ENCODE measurements at places on chromosomes 6 and 20.
A peak's percentile ranks its signal among the peaks of the same experiment; 100 is the strongest.

- DNase-seq = no peak
Measured at GRCh38 chr6:150875841-150876240, 10.3 kb downstream of the MTHFD1L start.

- no peak for DNase-seq
Measured at GRCh38 chr6:56357616-56358373, 110.4 kb upstream of the COL21A1 start.

GRCh38 chr6:147055821-147056392, 148.3 kb upstream of the STXBP5 start:
- DNase-seq = no peak

DNA sequence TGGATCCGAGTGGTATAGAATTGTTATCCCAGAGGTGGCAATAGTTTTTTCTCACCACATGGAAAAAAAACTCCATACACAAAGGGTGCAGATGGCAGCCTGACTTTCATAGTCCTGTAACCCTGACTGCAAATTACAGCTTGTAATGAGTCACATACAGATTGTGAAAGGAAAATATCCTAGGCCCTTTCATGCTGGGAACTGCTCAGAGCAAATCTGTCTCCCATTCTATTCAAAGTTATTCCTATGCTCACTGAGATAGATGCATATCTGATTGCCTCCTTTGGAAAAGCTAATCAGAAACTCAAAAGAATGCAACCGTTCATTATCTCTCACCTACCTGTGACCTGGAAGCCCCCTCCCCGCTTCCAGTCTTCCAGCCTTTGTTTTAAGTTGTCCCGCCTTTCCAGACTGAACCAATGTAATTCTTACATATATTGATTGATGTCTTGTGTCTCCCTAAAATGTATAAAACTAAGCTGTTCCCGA, 108.7 kb upstream of the MAP3K4 start:
- no peak for DNase-seq

DNA sequence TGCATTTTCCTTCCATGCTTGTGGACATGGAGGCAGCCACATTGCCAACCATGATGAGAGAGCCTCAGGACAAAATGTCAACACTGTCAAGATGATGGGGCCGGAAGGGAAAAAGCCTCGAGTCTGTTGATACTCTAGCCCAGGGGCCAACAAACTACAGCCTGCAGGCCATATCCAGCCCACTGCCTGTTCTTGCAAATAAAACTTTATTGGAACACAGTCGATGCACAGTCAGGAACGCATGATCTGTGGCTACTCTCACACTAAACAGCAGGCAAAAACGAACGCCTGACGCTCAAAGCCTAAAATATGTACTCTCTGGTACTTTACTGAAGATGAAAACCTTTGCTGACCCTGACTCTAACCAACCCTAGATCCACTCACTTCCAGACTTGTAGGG, 72.3 kb downstream of the BMP7 start:
- DNase-seq = no peak

DNA sequence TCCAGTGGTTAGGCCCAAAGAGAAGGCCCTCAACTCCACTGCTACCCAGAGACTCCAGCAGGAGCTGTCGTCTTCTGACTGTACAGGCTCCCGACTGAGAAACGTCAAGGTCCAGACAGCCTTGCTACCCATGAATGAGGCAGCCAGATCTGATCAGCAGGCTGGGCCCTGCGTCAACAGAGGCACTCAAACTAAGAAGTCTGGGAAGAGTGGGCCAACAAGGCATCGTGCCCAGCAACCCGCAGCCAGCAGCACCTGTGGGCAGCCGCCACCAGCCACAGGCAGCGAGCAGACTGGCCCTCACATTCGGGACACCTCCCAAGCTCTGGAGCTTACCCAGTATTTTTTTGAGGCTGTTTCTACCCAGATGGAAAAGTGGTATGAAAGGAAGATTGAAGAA, 8.1 kb downstream of the LYRM2 start:
- DNase-seq = no peak

GRCh38 chr20:56348746-56349145, 10.0 kb upstream of the FAM210B start:
- no peak for DNase-seq

GRCh38 chr6:17469006-17469832, 75.8 kb downstream of the CAP2 start:
- no peak for DNase-seq

- DNase-seq = no peak
Measured at GRCh38 chr20:187733-188132, 1.8 kb downstream of the DEFB128 start.

DNA sequence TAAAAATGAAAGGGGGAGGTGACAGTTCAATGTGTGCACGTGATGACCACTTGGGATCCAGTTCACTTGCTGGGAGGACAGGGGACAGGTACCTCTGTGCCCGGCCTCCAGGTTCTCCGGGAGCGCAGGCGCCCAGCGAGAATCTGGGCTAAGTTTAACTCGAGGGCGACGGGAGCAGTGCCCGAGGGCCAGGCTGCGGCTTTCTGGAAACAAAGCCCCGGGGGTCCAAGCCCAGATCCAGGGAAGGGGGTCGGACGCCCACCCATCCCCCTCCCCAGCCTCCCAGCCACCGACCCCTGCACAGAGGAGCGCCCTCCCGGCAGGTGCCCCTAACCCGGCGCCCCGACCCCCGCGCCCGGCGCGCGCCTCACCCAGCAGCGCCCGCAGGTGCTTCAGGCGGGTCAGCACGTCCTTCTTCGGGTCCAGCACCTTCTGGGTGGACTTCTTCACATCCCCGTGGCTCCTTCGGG, 405 bp downstream of the RALGAPA2 start:
- no peak for DNase-seq

GRCh38 chr20:57161478-57162361, 104.7 kb downstream of the BMP7 start:
- DNase-seq = no peak

- DNase-seq = no peak
Measured at GRCh38 chr6:87995461-87995860, 52.2 kb upstream of the SPACA1 start.

GRCh38 chr6:158661156-158661685, 11.4 kb downstream of the SYTL3 start:
- no peak for DNase-seq

- DNase-seq = no peak
Measured at GRCh38 chr6:111711476-111711875, 105.8 kb upstream of the TRAF3IP2 start.

GRCh38 chr6:15284743-15285142, 38.9 kb downstream of the JARID2 start:
- DNase-seq = no peak

DNA sequence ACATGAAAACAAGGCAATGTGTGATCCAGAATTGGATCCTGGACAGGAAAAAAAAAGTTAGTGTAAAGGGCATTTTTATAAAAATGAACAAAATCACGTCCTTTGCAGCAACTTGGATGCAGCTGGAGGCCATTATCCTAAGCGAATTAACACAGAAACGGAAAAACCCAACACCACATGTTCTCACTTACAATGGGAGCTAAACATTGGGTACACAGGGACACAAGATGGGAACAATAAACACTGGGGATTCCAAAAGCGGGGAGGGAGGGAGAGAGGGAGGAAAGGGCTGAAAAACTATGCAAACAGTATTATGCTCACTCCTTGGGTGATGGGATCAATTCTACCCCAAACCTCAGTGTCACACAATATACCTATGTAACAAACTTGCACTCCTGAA, 91.4 kb upstream of the BTBD3 start:
- DNase-seq = no peak

GRCh38 chr6:75222261-75222660, 16.4 kb upstream of the COL12A1 start:
- no peak for DNase-seq

DNA sequence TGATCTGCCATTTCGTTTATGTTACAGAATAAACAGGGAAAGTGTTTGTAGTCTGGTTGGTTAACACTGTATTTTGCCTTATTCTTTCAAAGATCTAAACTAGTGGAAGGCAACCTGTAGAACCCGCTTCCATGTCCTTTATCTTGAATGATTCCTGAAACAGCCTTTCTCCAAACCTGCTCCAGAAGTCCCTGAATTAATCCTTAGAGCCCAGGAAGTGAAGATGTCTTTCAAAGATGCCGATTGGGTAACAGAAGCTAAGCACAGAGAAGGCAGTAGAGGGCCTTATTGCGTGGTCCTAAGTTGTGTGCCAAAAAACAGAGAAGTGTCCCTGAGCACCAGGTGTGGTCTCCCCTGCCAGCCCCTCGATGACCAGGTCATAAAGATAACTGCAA, 19.2 kb upstream of the ZSCAN16 start:
- no peak for DNase-seq

DNA sequence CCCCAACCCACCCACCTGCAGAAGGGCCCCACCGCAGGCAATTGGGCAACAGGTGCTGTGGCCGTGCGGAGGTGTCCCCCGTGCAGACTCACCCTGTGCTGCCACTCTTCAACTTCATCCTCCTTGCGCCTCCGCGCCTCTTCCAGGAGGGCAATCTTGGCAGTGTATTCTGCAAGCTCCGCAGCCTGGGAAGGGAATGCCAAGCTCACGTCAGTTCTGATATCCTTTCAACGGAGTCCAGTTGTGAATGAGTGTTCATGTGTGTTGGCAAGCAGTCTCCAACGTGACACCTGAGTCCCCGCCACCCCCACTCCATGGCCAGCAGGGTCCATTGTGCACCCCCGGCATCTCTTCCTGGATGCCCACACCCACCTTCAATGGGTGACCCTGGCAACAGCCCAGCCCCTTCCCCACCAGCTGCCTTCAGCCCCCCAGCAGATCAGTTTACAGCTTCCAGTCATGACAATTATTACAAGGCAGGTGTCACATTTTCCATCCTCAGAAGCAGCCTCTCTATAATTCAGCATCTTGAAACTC, 49.9 kb downstream of the EZR start:
- no peak for DNase-seq

DNA sequence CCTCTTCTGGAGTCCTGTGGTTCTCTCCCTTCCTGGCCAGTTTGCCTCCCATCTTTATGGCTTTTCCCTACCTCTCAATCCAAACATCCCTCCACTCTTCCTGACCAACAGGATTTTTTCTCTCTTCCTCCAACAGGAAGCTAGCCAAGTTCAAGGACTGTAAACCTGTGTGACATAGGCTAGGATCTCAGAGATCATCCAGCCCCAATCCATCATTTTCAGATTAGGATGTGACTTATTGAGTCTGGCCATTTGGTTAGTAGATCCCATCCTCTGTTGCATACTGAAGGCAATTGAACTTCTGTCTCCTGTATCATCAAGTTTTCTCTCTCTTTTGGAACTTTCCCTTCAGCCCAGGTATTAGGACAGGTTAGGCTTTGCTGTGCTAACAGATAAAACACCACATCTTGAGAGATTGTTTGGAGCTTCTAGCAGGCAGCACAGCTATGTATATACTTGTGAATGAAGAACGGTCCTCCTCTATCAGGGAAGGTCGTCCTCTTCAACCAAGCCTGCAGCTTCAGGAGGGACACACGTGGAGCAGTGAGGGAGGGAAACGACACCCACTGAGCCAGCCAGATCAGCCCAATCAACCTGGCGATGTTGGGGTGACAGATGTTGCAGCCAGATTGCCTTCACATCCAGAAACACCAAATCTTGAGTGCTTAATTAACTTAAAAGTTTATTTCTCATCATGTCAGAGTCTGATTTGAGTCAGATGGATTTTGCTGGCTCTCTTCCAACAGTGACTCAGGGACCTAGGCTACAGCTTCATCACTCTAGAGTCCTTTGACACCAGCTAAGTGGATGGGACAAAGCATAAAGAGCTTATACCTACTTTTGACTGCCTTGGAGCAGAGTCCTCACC, 106.8 kb downstream of the GJA10 start:
- peak; percentile 20 for DNase-seq

- DNase-seq = no peak
Measured at GRCh38 chr6:131929264-131929663, 21.9 kb downstream of the CCN2 start.

DNA sequence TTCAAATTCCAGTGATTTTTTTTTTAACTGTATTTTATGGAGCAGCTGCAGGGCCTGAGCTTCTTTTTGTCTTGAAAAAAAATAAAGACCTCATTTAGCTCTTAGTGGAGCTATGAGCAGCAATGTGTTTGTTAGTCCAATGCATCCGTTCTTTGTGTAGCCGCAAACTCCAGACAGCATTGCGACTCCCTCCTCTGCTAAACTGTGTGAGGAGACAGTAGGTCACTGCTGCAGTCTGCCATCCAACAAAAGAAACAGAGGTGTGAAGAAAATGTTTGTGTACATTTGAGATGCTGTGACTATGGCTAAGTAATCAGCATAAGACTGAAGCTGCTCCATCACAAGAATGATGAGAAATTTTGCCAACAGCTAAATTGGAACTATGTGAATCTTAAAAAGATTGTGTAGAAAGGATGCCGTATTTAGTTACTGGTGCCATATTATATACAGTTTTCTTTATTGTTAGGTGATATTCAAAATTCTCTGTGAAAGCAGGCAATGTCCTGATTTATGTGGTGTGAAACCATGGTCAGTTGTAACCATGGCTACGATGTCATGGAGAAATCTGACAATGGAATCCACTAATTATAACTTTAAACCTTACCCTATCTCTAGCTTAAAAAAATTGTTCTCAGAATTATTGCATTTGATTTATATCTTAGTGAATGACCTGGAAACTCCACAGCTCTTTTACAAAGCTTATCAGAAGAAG, 428.8 kb upstream of the EPHA7 start:
- DNase-seq = no peak

- no peak for DNase-seq
Measured at GRCh38 chr6:164531736-164532135, 777.7 kb downstream of the C6orf118 start.

- DNase-seq = no peak
Measured at GRCh38 chr20:24953621-24954133, 4.6 kb downstream of the CST7 start.

DNA sequence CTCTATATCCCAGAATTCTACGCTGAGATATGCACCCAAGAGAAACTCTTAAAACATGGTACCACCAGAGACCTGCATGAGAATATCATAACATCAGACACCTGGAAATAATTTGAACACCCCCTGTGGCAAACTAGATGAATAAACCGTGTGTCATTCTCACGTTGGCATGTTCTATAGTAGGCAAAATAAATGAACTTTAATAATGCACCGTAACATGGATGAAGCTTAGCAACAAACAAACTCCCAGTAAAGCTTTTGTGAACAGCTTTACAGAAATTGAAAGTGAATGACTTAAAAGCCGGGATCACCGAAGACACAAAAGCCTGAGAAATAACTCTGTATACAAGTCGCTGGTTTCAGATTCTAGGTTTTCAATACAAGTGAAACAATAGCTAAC, 1166.8 kb upstream of the CITED2 start:
- DNase-seq = no peak

GRCh38 chr6:143872201-143872600, 7.9 kb downstream of the ZC2HC1B start:
- no peak for DNase-seq

DNA sequence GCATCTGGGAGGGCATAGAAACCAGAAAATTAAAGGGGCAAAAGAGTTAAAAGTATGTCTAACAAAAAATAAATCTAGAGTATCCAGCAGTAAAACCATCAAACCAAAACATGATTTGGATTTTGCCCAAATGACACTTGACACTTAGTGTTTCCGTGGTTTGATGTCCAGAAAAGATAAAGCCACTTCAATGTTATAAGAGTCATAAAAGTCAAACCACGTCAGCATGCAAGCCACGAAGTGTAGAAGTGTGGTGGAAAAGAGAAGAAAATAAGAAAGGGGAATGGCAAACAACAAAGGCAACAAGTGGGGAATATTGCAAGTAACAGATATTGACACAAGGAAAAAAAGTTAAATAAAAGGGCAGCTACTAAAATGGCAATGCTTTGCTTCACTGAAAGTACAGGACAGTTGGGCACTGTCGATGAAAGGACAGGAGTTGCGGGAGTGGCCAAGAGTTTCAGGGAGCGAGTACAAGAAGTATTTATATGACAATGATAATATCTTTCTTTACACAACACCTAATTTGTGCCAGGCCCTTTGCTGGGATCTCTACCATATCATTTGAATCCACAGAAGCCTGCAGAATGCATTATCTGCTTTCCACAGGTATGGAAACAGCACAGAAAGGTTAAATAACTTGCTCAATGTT, 6.3 kb upstream of the HDDC2 start:
- no peak for DNase-seq
